Myometrial cell (primary cell): ENCODE measurements at places on chromosomes 6 and 20. TPM values are rescaled to one million over a fixed set of nuclear protein-coding genes. Genes with fewer than 3 reads are reported as not detected.

RAD21L1 gene
- 0.18 and 0.29 TPM in 2 replicates for total RNA-seq

FAM209B gene
- 3.7 TPM in 1 of 2 replicates, not detected in the other for total RNA-seq

EDEM2 gene
- total RNA-seq, result 35.5 and 40.4 TPM in 2 replicates

EBF4 gene
- 1.1 and 2.9 TPM in 2 replicates for total RNA-seq

TRMT11 gene
- 19.1 and 22.5 TPM in 2 replicates for total RNA-seq

CDH4 gene
- total RNA-seq, result 10.6 and 13.8 TPM in 2 replicates

MOCS1 gene
- total RNA-seq, result 8.1 and 12.2 TPM in 2 replicates

CBLN4 gene
- total RNA-seq, result not detected in 2 replicates

SLC25A27 gene
- total RNA-seq, result 1.2 TPM in 1 of 2 replicates, not detected in the other

POM121L2 gene
- not detected in 2 replicates for total RNA-seq

C20orf141 gene
- total RNA-seq, result not detected in 2 replicates

FLRT3 gene
- 1.4 and 4.1 TPM in 2 replicates for total RNA-seq

GNRH2 gene
- 0.35 TPM in 1 of 2 replicates, not detected in the other for total RNA-seq

MYLK2 gene
- total RNA-seq, result 0.18 TPM in 1 of 2 replicates, not detected in the other

TP53TG5 gene
- total RNA-seq, result 3.2 TPM in 1 of 2 replicates, not detected in the other

C6orf141 gene
- total RNA-seq, result 7.5 and 7.6 TPM in 2 replicates

TMEM151B gene
- total RNA-seq, result under 0.01 TPM in 1 of 2 replicates, not detected in the other

RNF39 gene
- not detected in 2 replicates for total RNA-seq

CST7 gene
- not detected in 2 replicates for total RNA-seq
